Activated CD4-positive, alpha-beta T cell treated with anti-CD3 and anti-CD28 coated beads for 36 hours (primary cell): ENCODE measurements at places on chromosomes 4 and X. TPM values are rescaled to one million over a fixed set of nuclear protein-coding genes. Genes with fewer than 3 reads are reported as not detected.
A peak's percentile ranks its signal among the peaks of the same experiment; 100 is the strongest.

- no peak for DNase-seq
- H3K4me1 ChIP-seq: peaks cover 4% of the 10 kb centered on the region
- no peak overlapping the region for H3K27ac ChIP-seq
- no peaks in the 10 kb centered on the region for H3K27me3 ChIP-seq
- no peaks in the 10 kb centered on the region for H3K36me3 ChIP-seq
These were observed 86.8 kb downstream of the PPP1R2C start for GRCh38 chrX:42691196-42691595.

DNA sequence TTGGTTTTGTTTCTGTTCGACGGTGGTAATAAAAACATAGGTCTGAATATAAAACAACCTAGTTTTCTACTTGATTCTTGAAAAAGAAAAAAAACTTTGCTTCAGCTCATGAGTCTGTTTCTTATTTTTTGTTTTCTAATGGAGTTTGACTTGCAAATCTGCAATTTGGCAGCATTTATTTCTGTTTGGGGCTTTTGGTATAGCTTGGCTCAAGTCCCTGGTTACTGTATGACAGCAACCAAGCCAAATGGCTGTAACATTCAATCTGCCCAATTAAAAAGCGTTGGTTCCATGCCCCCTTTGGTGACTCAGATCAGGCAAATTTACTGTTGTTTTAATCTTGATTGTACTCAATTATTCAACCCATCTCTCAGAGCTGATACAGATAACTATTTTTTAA is 263.4 kb downstream of the GRIA3 start:
- no peaks in the 10 kb centered on the region for H3K36me3 ChIP-seq
- H3K4me3 ChIP-seq: no peak overlapping the region
- H3K4me1 ChIP-seq: no peaks in the 10 kb centered on the region
- H3K27me3 ChIP-seq: peaks cover 1% of the 10 kb centered on the region

DNA sequence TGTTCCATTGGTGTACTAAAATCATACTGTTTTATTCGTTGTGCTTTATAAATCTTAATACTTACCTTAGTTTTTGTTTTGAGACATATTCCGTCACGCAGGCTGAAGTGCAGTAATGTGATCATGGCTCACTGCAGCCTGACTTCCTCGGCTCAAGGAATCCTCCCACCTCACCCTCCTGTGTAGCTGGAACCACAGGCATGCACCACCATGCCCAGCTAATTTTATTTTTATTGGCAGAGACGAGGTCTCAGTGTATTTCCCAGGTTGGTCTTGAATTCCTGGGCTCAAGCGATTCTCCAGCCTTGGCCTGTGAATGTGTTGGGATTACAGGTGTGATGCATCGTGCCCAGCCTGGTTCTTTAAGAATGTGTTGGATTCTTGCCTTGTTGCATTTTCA is 24.4 kb upstream of the DCK start:
- no peak for DNase-seq
- H3K4me3 ChIP-seq: no peak overlapping the region
- H3K27ac ChIP-seq: no peak overlapping the region
- peaks cover 13% of the 10 kb centered on the region for H3K4me1 ChIP-seq

DNA sequence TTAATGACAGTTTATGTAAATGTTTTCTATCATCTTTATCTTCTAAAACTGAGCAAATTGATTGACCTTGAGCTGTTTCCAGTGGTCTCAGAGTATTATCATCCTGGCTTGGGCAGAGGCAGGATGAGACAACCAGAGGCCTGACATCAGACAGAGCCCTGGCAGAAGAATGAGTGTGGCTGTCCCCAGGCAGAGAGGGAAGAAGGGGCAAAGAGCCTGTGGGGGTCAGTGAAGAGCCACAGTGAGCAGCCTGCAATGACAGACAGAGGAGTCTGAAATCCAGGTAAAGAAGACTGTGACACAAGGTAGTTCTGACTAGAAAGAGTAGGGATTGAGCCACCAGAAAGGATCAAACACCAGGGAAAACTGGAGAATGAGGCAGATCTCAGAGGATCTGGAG is 182.4 kb upstream of the ARSJ start:
- no peaks in the 10 kb centered on the region for H3K36me3 ChIP-seq
- no peaks in the 10 kb centered on the region for H3K4me1 ChIP-seq
- H3K27me3 ChIP-seq: no peaks in the 10 kb centered on the region
- H3K27ac ChIP-seq: no peak overlapping the region
- H3K4me3 ChIP-seq: no peak overlapping the region

- H3K36me3 ChIP-seq: no peaks in the 10 kb centered on the region
- no peaks in the 10 kb centered on the region for H3K4me1 ChIP-seq
- no peak overlapping the region for H3K27ac ChIP-seq
- H3K27me3 ChIP-seq: peaks cover 11% of the 10 kb centered on the region
These were observed 76.8 kb downstream of the PPP2R2C start for GRCh38 chr4:6395466-6396228.

DNA sequence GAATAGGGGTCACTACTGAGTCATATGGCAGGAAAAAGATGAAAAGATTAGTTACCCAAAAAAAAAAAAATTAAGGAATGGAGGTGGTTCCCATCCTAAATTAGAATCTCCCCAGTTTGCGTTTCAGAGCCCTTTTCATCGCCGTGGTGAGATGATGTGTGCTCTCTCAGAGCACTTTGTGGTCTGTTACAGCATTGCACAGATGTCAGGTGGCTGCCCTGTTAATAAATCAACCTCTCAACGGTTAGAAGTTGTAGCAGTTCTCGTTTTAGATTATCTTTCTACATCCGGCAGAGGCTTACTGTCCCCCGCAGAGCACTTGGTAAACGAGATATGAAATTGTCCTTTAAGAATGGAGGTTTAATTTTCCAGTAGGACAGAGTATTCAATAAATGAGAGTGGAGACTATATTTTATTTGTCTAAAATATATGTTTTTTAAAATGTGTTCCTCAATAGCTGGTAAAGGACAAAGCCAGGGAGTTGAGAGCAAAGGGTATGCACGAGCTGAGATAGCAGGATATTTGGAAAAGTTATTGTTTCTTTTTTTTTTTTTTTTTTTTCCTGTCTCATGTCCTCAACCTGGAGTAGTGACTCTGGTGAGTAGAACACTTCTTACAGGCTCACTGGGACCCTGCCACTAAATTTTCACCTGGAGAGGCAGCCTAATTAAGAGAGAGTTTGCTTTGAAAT is 26.9 kb downstream of the AFF1 start:
- peak overlapping the region; percentile 63 for H3K27ac ChIP-seq
- peak; percentile 27 for DNase-seq
- H3K27me3 ChIP-seq: no peaks in the 10 kb centered on the region
- H3K36me3 ChIP-seq: peaks cover 12% of the 10 kb centered on the region
- H3K4me3 ChIP-seq: no peak overlapping the region

SLC26A1 gene
- 0.43 TPM for total RNA-seq

MAGEA9B gene
- not detected for total RNA-seq

SPARCL1 gene
- not detected for total RNA-seq

HPSE gene
- total RNA-seq: 11.4 TPM

LGI2 gene
- total RNA-seq: not detected
